ENCODE measurements at places on chromosomes 13 and 19.

DNA sequence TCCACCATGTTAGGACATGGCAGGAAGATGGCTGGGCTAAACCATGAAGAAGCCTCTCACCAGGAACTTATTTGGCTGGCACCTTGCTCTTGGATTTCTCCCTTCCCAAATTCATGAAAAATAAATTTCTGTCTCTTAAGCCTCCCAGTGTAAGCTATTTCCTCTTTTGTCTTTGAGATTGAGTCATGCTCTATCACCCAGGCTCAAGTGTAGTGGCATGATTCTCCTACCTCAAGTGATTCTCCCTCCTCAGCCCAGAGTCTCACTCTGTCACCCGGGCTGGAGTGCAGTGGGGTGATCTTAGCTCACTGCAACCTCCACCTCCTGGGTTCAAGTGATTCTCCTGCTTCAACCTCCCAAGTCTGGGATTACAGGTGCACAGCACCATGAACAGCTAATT is 12.6 kb downstream of the ZNF888 start:
- DNase-seq = no peak

DNA sequence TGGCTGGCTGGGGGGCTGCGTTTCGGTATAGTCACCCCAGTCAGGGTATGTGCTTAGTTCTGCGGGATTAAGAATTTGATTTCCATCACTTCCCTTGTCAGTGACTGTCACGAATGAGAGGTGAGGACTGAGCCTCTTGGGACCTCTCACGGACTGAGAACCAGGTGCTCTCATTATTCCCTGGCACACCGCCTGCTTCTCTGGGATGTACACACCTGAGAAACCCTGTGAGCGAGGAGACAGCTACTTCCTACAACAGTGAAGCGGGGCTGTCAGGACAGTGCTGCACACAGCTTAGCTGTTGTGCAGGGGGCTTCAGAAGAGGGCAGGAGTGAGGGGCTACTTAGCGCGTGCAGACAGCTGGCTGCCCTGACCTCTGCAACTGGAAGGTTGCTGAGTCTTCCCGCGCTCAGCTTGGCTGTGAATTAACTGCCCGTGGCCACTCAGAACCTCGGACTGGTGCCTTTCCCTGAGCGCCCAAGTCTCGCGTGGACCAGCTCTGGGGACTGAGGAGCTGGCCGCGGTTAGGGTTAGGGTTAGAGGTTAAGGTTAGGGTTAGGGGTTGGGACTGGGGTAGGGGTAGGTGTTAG is 65.3 kb upstream of the MCF2L start:
- DNase-seq = no peak

- DNase-seq = no peak
These were observed 6.7 kb downstream of the COL4A1 start for GRCh38 chr13:110300090-110300815.

- no peak for DNase-seq
These were observed 136.2 kb upstream of the ZNF536 start for GRCh38 chr19:30235946-30236345.

Data from hematopoietic multipotent progenitor cell treated with erythropoietin and hydrocortisone succinate and interleukin-3 and kit ligand, for 8 days (in vitro differentiated cells).